ENCODE measurements at places on chromosomes 11 and 22.

- DNase-seq, result no peak
Measured at GRCh38 chr11:36268337-36268985, 20.8 kb downstream of the COMMD9 start.

GRCh38 chr11:20035701-20036601 lies 124.3 kb downstream of the DBX1 start:
- DNase-seq, result no peak

DNA sequence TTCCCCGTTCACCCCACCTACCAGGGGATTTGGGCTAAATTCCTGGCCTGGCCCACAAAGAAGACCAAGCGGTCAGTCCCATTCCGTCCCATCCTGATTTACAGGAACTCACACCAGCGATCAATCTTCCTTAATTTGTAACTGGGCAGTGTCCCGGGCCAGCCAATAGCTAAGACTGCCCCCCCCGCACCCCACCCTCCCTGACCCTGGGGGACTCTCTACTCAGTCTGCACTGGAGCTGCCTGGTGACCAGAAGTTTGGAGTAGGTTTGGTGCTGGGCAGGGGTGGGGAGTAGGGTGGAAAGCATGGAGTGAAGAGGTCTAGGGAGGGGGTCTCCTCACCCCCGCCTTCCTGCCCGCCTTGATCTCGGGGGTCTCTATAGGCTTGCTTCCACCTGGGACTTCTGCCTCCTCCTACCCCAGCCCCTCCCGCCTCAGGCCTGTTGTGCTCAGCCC lies at the start of gene SERPING1:
Gene SERPING1, plus strand, starts transcription at position 225 of the 455 bp plus-strand sequence. CDS start 586 bp downstream, outside the sequence.
- no peak for DNase-seq

DNA sequence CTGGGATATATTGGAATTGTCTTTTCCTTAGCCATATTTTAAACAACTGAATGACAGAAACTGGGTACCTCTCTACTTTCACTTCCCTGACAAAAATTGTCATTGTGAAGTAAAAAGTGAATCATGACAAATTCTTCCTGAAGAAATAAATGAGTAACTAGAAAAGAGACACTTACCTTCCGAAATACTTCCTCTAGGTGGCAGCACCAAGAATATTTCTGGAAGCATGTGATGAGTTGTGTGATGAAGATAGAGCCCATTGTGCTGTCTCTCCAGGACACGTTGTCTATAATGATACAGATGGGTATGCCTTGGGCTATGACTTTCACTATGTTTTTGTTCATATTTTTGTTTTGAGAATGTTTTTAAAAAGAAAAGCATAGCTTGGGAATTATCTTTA lies 21.5 kb downstream of the CASP4 start:
- peak; percentile 77 for DNase-seq

DNA sequence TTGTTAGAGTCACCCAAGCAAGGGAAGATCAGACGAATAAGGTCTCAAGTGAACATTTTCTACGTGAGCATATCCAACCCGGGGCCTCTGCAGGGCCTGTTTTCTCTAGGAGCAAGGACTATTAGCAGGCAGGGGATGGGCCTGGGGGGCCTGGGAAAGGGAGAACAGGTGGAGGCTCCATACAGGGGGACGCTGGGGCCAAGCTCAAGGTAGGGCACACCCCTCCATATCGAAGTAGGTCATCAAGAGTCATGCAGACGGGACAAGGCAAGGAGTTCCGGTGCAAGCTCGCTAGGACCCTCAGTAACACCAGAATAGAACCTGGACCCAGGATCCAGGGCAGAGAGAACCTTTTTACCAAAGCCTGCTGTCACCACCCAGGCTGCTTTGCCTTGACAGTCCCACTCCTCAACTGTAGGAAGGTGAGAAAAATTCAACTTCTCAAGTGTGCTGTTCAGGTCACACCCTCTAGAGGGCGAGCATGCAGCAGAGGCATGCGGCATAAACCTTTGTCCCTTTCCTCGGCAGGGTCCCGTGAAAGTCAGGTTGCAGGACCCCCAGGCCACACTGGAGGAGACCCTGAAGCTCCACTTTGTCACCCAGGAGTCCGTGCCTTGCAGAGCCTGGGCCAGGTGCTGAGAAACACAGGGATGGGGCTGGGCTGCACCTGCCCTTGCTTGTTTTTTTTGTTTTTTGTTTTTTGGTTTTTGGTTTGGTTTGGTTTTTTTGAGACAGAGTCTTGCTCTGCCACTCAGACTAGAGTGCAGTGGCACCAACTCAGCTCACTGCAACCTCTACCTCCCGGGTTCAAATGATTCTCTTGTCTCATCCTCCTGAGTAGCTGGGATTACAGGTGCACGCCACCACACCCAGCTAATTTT lies 8.6 kb upstream of the APOBEC3B start:
- peak; percentile 65 for DNase-seq

GRCh38 chr11:92149996-92150395 lies 74.6 kb upstream of the FAT3 start:
- no peak for DNase-seq

GRCh38 chr11:14350215-14350614 lies 8.8 kb downstream of the RRAS2 start:
- no peak for DNase-seq

- no peak for DNase-seq
Measured at GRCh38 chr22:42338479-42338878, 68.0 kb upstream of the TCF20 start.

DNA sequence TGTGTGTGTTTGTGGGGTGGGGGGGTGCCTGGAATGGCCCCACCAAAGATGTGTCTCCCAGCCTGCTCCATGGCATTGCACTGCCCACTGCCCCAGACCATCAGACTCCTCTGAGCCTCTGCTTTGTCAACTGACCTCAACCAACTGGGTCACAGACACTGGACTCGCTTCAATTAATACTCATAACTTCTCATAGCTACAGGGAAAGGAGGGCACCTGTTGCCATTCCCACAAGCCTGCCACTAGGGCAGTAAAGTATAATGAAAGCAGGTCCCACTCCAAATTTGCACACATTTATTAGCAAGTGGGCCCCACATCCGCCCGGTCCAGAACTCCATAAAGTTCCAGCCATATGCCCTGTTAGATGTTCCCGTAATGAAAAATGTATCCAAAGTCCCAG lies 70.5 kb upstream of the PRDM11 start:
- no peak for DNase-seq

DNA sequence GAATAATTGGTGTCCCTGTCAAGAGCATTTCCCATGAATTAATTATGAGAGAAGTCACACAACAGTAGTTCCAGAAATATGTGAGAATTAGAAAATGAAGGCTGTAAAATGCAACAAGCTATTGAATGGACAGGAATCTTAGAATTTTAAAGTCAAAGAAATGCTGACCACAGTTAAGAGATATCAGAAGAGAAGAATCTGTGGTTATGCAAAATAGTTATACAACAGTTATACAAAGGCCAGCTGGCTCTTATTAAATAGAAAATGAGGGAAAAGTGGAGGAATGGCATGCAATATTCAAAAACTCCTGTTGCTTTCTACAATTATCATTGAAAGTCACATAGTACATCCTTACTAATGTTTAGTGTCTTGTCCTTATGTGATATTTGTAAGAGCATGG lies 27.4 kb downstream of the CASP12 start:
- no peak for DNase-seq

GRCh38 chr11:103904324-103904667 lies 132.1 kb upstream of the DDI1 start:
- DNase-seq, result no peak

DNA sequence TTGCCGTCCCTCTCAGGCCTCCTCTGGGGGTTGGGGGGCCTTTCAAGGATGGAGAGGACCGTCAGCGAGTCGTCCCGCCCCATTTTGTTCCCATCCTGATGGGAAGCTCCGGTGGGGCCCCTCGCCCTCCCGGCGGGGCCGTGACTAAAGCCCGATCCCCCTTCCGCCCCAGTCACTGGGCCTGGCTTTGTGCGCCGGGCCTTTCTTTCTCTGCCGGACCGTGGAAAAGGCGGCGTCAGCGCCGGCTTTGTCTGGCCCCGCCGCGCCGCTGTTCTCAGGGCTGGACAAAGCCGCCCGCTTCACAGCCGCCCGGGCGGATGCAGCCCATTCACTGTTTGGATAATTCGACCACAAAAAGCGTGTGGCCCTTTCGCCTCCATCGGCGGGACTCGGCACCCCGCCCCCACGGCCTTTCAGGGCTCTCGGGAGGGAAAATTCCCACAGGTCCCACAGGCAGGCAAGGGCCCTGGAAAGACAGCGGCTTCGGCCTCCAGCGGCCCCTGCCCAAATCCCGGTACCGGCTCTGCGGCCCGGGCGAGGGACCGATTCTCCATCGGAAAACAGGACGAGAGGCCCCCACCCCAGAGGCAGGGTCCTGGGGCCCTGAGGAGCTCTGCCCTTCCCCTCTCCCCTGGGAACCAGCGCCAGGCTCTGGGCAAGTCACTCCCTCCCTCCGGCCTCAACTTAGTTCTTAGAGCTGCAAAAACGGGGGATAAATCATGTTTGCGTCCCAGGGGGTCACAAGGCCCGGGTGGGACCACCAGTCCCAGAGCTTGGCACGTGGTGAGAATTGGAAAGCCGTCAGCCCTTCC lies 87.2 kb downstream of the WNT7B start:
- no peak for DNase-seq

GRCh38 chr11:3907590-3907989 lies 52.1 kb downstream of the STIM1 start:
- DNase-seq, result no peak

- DNase-seq, result no peak
Measured at GRCh38 chr11:38517991-38518390, 1920.0 kb upstream of the RAG2 start.

DNA sequence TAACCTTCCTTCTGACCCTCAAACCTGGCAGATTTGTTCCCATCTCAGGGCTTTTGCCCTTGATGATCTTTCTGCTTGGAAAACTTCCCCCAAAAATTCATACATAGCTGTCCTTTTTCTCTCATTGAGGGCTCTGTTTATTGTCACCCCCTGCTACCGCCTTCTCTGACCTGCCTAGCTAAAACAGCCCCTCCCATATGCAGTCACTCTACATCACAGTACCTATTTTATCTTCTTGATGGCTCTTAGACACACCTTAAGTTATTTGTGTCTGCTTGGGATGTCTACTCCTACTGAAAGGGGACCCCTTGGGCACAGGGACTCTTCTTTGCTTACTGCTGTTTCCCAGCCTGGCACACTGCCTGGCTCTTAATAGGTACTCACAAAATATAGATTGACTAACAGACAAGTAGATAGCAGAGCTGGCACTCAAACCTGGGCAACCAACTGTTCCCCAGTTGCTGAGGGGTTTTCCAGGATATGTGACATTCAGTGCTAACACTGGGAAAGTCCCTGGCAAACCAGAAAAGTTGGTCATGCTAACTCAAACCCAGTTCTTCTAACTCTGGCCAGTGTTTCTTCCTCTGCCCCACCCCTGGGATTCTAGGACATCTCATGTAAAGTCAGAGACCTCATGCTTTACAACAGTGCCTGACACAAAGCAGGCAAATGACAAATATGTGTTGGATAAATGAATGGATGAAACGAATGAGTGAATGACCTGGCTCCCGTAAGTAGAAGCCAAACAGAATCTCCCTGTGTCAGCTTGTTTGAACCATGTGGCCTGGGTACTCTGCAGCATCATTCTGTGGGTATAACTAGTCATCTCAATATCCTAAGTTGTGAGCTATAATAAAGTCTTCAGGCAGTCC lies 19.8 kb upstream of the FJX1 start:
- DNase-seq, result no peak

- no peak for DNase-seq
Measured at GRCh38 chr11:17449158-17449557, 27.5 kb downstream of the ABCC8 start.

DNA sequence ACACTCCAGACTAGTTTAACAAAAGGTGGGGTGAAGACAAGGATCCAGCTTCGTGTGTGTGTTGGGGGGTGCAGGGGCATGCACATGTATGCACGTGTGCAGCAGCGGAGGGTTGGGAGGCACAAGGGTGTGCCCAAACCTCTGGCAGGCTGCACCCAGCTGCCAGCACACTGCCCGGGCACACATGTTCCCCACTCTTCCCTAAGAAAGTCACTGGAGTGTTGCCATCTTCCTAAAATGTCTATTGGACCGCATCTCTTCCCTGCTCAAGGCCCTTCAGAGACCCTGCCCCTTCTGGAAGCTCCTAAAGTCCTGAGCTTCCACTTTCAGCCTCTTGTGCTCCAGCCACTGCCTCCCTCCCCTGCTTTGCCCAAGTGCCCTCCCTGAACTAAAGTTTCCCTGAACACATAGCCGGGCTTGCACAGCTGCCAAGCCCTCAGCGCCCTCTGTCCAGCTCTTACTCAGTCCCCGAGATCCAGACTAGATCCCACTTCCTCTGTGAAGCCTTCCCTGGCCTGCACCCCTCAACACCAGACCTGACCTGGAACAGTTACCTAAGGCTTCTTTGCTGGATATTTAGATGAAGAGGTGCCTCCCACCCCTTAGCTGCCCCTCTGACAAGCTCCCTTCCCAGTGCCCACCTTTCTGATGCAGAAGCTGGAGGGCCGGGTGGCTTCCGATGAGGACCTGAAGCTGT lies 6.0 kb downstream of the CFL1 start:
- DNase-seq, result no peak

DNA sequence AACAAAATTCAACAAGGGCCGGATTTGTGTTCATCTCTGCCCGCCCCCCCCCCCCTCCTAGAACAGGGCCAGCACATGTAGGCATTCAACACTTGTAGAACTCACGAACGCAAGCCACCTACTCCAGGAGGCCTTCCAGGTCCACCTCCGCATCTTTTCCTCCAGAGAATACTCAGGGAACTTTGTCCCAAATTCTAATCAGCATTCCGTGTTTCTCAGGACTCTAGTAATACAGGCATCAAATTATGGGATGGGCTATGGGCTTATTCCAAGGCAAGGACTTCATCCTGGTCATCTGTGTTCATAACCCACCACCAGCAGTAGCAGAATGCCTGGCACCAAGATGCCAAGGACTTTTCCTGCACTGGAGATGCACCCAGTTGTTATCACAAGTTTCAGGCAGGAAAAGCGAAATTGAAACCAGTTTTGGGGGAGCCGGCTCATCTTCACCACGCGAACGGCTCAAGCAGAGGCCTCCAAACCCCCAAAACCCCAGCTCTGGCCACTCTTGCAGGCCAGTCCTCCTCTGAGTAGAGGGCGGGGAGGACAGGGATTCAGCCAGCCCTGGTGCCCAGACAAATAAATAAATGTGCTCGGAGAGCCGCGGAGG lies 462 bp downstream of the UBE2L6 start:
- DNase-seq, result peak; percentile 25

- no peak for DNase-seq
Measured at GRCh38 chr11:72136684-72137262, 1.2 kb downstream of the FOLR3 start.

DNA sequence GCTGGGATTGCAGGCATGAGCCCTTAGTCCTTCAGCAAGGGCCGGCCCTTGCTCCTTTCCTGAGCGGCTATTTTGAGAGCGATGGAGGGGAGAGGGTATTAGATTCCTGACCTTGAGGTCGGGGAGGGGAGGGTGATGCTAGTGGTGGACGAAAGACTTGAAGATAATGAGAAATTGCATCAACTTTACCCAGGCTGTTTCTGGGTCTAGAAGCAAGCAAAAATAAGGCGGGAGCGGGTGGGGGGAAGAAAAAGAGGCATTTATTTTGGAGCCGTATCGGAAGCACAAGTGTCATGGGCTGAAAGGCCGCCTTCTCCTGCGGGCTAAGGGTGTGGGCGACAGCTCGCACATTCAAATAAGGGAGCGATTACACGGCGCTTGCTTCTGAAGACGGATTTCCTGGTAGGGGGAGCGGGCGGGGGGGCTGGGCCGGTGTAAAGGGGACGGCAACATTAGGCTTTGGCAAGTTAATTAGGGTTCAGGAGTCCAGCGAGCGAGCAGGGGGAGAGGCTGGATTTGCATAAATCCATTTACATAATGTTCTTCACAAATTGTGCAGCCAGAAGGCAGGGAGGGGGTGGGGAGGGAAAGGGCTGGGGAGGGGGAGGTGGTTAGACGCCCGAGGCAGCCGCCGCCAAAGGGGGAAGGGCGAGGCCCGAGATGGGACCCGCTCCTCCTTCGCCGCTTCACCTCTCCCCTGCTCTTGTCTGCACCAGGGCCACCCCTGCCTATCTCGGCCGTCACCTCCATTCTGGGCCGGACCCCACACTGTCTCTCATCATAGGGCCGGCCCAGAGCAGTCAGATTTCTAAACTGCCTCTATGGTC lies 245.9 kb downstream of the MIAT start:
- DNase-seq, result no peak

Measured in CD4-positive, alpha-beta T cell treated with Interleukin-15 for 4 hours (primary cell).